Lung (tissue), 17 donors: ENCODE measurements at places on chromosomes 3 and 15. TPM values are rescaled to one million over a fixed set of nuclear protein-coding genes. Genes with fewer than 3 reads are reported as not detected.

The SPINT1 gene
- polyA plus RNA-seq: 47.1 TPM

- no peaks in the 10 kb centered on the region for H3K27me3 ChIP-seq
- H3K36me3 ChIP-seq: no peaks in the 10 kb centered on the region
- DNase-seq: peak; percentile 15
- H3K27ac ChIP-seq: peak overlapping the region; percentile 74
- H3K4me1 ChIP-seq: no peaks in the 10 kb centered on the region
Measured at GRCh38 chr3:49217688-49218470, 46.5 kb downstream of the KLHDC8B start.

DNA sequence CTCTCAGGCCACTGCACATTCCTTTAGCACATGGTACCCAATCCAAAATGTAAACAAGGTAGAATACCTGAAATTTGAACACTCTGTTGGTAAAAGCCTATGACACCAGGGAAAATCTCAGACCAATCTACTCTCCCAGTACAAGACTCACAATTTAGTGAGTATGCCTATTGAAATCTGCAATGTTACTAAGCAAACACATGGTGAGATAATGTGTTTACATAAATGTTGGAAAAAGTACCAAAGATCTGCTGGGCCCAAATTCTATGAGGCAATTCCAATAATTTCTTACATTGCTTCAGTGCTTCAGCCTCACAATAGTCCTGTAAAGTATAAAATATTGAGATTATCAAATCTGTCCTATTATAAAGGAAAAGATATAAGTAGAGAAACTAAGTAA is 536.1 kb downstream of the PYDC2 start:
- no peaks in the 10 kb centered on the region for H3K27me3 ChIP-seq
- H3K4me3 ChIP-seq: no peak overlapping the region
- no peak overlapping the region for H3K27ac ChIP-seq
- no peak for DNase-seq

DNA sequence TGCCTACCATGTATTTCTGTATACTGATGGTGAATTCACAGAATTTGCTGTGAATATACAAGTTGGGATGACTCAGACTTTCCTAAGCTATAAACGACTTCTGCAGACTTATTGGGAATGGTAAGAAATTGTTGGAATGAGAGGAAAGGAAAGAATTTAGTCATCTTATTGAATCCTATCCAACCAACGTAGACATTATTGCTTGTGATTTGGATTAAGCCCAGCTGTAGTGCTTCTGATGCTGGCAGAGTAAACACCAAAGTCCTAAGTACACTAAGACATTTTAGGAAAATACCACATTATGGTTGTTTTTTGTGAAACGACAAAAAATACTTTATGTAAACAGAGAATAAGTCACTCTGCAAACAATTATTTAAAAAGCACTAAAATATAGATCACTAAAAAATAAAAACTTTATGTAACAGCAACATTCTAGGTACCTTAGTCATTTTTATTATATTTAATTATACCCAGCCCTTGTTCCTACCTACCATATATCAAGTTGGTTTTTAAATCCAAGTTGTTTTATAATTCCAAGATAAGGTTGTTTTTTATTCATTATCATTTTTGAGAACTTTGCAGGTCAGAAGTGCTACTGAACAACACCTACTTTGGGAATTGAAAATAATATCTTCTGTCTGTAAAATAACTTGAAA is 99.2 kb upstream of the MLF1 start:
- no peaks in the 10 kb centered on the region for H3K27me3 ChIP-seq
- DNase-seq: peak; percentile 21
- H3K27ac ChIP-seq: no peak overlapping the region
- peaks cover 3% of the 10 kb centered on the region for H3K4me1 ChIP-seq
- H3K36me3 ChIP-seq: no peaks in the 10 kb centered on the region
- no peak overlapping the region for H3K4me3 ChIP-seq

The FAM3D gene
- 9.0 TPM for polyA plus RNA-seq

The HDGFL3 gene
- polyA plus RNA-seq: 7.3 TPM

- DNase-seq: no peak
- peaks cover 21% of the 10 kb centered on the region for H3K4me1 ChIP-seq
Measured at GRCh38 chr3:177196008-177196455, 1.2 kb downstream of the TBL1XR1 start.

DNA sequence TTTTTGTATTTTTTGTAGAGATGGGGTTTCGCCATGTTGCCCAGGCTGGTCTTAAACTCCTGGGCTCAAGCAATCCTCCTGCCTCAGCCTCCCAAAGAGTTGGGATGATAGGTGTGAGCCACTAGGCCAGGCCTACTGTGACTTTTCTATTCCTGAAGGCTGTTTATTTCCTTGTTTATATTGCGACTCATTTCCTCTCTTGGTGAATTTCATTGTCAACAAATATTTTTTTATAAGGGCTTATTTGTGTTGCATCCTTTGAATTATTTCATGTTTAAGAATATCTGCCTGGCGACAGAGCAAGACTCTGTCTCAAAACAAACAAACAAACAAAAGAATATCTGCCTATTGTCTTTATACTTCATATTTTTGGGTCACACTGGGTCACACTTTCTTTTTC is 29.4 kb upstream of the MCCC1 start:
- H3K27me3 ChIP-seq: peaks cover 2% of the 10 kb centered on the region

DNA sequence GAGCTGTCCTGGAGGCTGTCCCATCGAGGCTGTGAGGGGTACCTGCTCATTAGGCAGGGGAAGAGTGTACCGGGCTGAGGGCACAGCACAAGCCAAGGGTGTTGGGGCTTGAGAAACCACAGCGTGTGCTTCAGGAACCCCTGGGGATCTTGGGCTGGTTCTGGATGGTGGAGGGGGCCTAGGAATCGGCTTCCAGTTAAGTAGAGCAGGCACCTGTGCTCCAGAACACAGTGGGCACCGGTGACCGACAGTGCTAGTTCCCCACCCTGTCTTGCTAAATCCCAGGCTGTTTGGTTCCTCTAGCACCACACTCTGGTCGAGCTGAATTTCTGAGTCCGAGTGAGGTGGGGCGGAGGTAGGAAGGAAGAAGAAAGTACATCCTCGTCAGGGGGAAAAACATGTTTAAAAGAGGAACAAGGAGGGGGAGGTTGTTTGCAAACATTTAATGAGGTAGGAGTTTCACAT is 29.1 kb downstream of the SLC6A6 start:
- no peaks in the 10 kb centered on the region for H3K36me3 ChIP-seq
- peak overlapping the region; percentile 97 for H3K27ac ChIP-seq
- H3K4me1 ChIP-seq: peaks cover 34% of the 10 kb centered on the region
- DNase-seq: no peak

- no peak overlapping the region for H3K4me3 ChIP-seq
- H3K4me1 ChIP-seq: no peaks in the 10 kb centered on the region
- H3K27me3 ChIP-seq: no peaks in the 10 kb centered on the region
- no peaks in the 10 kb centered on the region for H3K36me3 ChIP-seq
- no peak overlapping the region for H3K27ac ChIP-seq
Measured at GRCh38 chr3:41477399-41478014, 278.2 kb downstream of the CTNNB1 start.

The ROBO2 gene
- 0.55 TPM for polyA plus RNA-seq

DNA sequence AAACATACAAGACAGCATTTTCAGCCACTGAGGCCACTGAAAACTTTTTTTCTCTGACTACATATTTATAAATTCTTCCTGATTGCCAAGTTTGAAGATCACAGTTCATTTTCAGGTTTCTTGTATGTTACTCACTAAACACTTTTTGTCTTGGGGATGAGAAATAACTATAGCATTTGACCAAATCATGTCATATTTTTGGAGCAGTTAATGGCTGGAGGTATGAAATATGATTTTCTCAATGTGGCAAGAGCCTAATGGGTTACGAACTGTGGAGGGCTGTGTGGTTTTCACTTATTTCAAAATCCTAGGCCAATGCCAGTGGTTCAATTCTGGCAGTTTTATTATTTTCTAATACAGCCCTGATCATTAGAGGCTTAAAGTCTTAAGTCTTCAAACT is 64.4 kb downstream of the USP13 start:
- no peaks in the 10 kb centered on the region for H3K27me3 ChIP-seq
- H3K36me3 ChIP-seq: peaks cover 4% of the 10 kb centered on the region
- H3K27ac ChIP-seq: no peak overlapping the region
- no peaks in the 10 kb centered on the region for H3K4me1 ChIP-seq
- no peak overlapping the region for H3K4me3 ChIP-seq

The TPRG1 gene
- 3.7 TPM for polyA plus RNA-seq

DNA sequence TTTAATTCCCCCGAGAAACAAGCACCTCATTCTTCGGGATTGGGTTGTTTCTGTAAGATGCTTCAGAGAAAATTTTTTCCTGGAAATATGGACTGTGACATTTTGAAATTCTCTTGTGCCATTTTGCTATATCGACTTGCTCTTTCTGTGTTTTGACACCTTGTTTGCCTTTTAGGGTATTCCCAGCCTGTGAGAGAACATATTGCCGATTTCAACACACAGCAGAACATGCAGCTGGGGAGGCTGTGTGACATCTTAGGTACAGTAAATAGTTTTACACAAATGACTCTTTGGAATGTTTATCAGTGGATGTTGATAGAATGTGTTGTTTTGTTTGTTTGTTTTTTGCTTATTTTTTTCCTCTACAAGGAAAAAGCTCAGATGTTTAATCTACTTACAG is 130.2 kb downstream of the IQCH start:
- H3K36me3 ChIP-seq: no peaks in the 10 kb centered on the region
- H3K27ac ChIP-seq: no peak overlapping the region
- no peak overlapping the region for H3K4me3 ChIP-seq
- H3K4me1 ChIP-seq: no peaks in the 10 kb centered on the region
- no peaks in the 10 kb centered on the region for H3K27me3 ChIP-seq

GRCh38 chr3:49133226-49133951 is 539 bp upstream of the LAMB2 start:
- DNase-seq: peak; percentile 96
- no peaks in the 10 kb centered on the region for H3K27me3 ChIP-seq
- H3K4me3 ChIP-seq: peak overlapping the region; percentile 69
- H3K36me3 ChIP-seq: peaks cover 9% of the 10 kb centered on the region

GRCh38 chr15:20106026-20106425 is 435.6 kb downstream of the GOLGA6L6 start:
- no peaks in the 10 kb centered on the region for H3K36me3 ChIP-seq
- no peak for DNase-seq
- H3K27ac ChIP-seq: no peak overlapping the region
